Large intestine (tissue), 12 donors: ENCODE measurements at places on chromosomes 2 and 18.

- DNase-seq: no peak
Measured at GRCh38 chr18:48192542-48192941, 216.6 kb downstream of the ZBTB7C start.

DNA sequence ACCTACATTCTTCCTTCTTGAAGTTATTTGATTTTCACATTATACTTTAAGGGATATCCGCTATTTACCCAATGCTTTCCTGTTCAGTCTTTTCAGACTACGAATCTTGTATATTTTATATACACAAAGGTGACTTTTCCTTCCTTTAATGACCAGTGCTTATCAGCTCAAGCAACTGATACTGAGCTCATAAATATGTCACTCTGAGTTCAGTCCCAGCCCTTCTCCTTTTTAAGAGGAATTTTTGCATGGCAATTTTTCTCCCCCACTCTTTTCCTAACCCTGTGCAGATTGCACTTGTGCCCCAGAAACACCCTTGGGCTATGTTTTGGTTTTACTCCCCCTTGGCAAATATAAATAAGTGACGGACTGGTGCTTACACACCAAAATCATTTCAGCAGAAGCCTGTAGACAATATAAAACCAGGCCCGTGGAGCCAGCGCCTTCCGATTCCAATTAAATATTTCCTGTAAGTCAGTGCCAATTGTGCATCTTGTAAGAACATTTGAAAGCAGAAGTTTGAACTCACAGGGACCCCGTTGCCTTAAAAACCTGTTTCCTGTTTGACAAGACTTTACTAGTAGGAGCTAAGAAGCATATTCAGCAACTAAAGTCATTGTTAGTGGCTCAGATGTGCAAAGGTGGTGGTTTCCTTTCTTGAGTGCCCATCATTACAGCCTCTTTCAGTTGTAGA lies 66.3 kb upstream of the GATA6 start:
- DNase-seq: peak; percentile 62

GRCh38 chr2:226270285-226271058 lies 529.1 kb downstream of the IRS1 start:
- DNase-seq: no peak

GRCh38 chr18:25047983-25048382 lies 304.0 kb downstream of the ZNF521 start:
- DNase-seq: no peak

GRCh38 chr2:202870431-202871299 lies 901 bp downstream of the ICA1L start:
- peak; percentile 69 for DNase-seq

DNA sequence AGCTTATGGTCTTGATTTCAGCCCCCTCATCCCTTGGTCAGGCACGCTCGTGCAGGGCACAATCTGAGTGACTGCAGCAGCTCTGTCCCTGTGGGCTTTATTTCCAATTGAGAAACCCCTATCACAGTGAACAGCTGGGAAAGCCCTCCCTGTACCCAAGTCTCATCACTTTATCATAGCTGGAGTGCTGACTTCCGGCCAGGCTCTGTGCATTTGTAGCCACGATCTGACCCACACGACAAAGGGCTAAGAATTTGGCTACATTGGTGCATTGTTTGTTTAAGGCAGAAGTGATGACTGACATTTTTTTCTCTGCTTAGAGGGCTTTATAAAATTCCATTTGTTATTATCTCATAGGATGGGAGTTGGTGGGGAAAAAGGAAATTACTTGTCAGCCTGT lies 184.4 kb downstream of the KCNS3 start:
- no peak for DNase-seq

DNA sequence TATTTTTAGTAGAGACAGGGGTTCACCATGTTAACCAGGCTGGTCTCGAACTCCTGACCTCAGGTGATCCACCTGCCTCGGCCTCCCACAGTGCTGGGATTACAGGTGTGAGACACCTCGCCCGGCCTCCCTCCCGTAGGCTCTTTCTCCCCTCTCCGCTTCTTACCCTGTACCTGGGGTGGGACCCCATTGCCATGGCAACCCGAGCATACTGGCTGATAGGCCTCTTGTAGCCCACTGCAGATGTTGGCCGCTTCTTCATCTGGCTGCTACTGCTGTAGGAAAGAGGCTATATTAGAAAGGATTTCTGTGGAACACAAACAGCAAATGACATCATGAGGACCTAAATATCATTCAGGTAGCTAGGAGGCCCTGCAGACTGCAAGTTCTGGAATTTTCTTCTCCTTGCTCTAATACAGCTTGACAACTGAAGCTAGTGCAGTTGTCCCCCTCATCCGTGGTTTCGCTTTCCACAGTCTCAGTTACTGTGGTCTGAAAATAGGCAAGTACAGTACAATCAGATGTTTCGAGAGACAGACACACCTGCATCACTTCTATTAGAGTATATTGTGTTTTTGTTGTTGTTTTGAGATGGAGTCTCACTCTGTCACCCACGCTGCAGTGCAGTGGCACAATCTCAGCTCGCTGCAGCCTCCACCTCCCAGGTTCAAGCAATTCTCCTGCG lies 51.6 kb upstream of the ASXL2 start:
- DNase-seq: no peak

DNA sequence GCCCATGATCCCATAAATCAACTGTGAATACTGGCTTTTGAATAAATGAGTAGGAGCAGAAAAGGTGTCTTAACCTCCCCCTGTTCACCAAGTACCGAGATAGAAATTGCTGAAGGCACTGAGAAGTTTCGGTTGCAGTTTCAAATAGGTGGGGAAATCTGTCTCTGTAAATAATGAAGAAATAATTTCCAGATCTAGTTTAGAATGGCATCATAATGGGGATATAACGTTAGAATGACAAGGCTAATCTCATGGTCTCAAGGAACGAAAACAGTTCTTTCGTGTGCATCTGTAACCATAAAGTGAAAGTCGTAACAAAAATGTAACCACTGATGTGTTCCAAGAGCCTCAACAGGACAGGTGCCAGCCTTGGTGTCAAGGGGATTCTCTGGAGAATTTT lies 49.9 kb upstream of the TMEM18 start:
- DNase-seq: no peak

DNA sequence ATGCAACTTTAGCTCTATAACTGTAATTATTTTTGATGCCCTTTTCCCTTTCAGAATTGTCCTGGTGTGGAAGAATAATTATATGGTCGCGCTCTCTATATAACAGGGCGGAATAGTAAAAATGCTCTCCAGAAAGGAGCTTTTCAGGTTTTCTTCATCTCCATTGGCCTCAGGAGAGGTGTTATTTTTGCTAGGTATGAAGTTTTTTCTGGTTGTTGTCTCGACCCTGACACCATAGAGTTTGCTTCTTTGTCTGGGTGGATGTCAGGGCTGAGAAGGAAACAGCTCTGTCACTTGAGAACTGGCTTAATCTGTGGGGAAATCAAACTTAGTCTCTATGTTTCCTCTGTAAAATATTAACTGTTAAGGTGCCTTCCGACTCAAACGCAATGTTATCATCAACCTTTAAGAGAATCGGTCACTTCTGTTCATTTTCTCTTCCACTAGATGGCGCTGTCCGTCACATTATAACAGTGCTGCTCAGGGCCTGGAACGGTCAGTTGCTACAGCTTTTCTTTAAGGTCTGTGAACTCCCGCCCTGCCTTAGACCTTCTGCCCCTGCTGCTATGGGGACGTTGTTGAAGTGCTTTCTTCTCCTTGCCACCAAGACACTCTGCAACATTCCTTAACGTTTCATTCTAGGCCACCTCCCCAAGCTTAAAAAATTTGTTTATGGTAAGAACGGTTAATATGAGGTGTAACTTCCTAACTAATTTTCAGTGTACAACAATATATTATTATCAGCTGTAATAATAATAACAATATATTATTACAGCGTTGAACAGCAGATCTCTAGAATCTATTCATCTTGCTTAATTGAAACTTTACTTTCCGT lies 23.8 kb upstream of the SERPINB12 start:
- peak; percentile 67 for DNase-seq

DNA sequence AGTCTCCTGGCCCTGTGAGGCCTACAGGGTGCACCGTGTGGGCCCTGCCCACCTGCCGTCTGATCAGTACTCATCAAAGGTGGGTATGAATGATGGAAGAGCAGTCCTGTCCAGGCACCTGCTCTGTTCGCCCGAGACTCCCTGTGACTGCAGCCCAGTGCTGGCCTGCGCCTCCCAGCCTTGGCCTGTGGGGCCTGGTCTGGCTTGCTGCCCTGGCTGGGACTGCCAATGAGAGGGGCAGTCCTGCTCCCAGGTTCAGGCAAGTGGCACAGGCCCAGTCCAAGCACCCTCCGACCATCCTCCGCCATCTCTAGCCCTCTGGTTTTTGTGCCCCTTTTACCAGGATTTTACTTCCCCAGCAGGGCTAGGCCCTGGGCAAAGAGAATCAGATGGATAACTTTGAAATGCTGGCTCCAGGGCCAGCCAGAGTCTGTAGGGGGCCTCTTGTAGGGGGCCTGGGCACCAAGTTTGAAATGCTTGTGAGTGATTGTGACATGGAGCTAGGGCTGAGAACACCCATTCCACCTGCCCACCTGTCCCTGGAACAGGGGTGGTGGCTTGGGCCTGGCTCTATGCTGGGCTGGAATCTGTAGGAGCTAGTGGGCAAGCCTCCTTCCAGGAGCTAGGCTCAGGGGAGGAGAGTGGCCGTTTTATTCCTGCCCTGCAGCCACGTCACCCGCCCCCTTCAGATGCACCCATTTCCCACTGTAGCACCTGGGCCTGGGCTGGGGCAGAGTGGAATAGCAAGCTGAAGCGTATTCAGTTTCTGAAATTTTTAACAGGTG lies 8.7 kb upstream of the HS6ST1 start:
- DNase-seq: no peak

- no peak for DNase-seq
Measured at GRCh38 chr2:49108436-49108835, 45.9 kb downstream of the FSHR start.

GRCh38 chr2:85681372-85681763 lies 12.8 kb upstream of the GNLY start:
- no peak for DNase-seq

GRCh38 chr2:236754271-236754944 lies 184.8 kb downstream of the ACKR3 start:
- DNase-seq: no peak

DNA sequence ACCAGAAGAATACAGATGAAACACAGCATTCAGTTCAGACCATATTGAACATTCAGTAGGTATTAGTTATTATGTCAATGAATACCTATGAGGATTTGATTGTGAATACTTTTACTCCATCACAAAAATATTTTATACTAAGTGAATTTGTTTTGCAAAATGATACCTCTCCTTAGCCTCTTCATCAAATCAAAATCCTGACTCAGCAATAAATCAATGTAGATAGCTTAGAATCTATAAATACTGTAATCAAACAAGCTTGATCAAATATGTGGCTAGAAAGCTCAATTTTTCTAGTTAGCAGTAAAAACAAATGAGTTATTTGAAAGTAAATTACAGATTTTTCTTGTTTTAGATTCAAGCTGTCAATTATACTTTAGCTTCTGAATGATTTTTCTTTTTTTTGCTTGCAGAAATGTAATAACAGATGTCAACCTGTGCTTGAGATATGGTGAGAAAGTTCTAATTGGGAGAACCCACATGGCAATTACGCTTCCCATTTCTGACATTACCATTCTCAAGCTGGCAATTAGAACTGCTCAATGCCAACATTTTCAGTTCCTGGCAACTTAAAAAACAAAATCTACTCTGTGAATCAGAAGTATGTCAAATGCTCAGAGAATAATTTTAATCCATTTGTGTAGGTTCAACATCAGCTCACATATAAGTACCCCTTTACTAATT lies 109.6 kb downstream of the PRELID3A start:
- DNase-seq: no peak

DNA sequence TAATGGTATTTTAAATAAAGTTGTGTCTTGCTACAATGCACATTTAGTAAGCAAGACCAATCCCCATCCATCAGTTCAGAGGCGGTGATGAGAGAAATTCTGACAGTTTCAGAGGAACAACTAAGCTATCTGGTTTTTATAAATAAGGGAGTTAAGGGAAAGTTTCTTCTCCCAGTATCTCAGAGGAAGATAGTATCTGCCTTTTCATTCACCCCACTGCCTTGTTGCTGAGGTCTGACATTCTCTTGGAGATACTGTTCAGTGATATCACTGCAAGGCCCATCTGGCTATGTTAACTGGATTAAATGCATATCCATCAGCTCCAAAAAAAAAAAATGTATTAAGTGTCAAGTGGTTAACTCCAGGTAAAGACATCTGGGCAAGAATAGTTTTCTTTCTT lies 47.9 kb downstream of the RBMS1 start:
- no peak for DNase-seq

GRCh38 chr18:37452682-37453385 lies 112.8 kb downstream of the CELF4 start:
- peak; percentile 60 for DNase-seq

DNA sequence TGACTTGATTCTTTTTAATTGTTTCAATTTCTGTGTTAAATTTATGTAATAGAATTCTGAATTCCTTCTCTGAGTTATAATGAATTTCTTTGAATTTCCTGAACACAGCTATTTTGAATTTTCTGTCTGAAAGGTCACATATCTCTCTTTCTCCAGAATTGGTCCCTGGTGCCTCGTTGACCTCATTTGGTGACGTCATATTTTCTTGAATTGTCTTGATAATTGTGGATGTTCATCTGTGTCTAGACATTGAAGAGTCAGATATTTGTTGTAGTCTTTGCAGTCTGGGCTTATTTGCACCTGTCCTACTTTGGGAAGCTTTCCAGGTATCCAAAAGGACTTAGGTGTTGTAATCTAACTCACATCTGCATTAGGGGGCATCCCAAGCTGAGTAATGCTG lies 111.4 kb upstream of the LRRTM4 start:
- no peak for DNase-seq

DNA sequence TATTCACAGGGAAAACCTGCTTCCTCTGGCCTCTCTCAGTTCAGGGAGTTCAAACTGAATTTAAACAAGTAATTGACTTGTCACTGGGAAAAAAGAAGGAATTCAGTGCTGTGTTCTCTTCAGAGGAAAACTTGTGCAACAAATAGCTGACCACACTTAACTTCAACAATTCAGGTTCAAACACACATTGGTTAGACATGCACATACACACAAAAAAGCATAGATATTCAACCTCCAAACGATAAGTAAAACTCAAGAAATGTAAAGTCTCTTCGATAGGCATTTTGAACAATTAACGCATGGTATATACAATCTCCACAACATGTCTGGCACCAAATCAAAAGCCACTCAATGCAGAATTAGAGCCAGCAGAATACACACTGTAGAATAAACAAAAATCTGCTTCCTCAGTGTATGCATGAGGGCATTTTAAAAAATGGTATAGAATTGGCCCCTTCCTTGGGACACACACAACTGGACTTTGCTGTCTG lies 269.0 kb downstream of the TCF4 start:
- DNase-seq: no peak

DNA sequence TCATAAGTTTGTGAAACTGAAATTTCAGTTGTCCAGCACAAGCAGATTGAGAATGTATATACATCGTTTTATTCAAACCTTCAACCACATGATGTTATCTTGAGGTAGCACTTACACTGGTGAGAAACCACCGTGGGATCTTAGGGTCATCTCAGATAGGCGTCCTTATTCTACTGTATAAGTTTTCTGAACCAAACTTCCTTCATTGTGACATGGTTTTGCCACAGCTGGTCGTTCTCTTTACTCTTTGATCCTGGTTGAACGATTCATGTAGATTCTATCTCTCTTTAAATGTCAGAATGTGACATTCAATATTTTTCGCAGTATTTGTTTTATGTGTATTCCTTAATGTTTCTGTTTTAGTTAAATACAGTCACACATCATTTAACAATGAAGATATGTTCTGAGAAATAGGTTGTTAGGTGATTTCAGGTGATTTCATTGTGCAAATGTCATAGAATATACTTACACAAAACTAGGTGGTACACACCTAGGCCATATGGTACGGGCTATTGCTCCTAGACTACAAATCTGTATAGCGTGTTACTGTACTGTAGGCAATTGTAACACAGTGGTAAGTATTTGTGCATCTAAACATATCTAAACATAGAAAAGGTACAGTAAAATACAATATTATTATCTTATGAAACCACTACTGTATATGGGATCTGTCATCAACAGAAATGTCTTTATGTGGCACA lies 17.9 kb upstream of the ARHGAP25 start:
- no peak for DNase-seq
